SK-N-MC (cell line): ENCODE measurements at places on chromosomes 3 and 15.

DNA sequence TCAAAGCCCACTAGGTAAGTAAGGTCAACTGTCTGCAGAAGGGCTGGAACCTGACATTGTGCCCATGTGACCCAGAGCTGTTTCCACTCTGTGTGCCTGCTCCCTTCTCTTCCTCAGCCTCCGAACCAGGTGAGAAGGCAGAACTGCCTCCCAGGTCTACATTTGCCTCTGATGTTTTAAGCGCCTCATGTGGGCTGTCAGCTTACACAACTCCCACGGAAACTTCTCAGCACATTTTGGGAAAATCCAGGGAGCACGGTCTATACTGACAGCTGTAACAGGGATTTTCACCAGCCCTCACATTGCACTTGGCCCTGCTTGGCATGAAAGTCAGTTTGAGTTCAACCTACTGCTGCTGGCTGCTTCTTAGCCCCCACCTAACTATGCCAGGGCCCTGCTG, 46.9 kb upstream of the SLC24A5 start:
- DNase-seq: no peak

DNA sequence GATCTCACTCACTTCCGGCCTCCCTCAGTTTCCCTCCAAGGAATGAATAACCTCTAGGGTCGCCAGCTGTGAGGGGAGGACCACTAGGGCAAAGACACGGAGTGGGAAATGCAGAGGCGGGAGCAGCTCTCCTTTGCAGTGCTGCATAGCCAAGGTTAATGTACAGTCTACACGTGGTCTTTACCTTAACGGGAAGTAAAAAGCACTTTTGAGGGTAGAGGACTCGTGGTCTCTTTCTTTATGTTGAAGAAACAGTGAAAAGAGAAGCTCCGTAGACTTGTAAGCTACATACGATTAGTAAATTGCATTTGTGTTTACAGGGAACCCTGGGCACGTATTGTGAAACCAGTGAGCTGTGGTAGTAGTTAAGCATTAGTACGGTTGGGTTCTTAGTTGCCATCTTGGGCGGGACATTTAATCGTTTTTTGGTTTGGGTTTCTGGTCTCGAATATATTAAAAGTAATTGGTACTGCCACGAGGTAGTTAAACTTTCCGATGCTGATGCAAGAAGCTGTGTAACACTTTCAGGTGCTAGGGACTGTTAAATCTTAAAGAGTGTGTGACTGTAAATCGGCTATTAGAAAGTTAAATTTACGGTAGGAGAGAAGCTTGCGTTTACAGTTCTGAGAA, 828 bp downstream of the U2SURP start:
- DNase-seq: no peak

GRCh38 chr3:52507359-52507758, 12.2 kb downstream of the STAB1 start:
- DNase-seq: no peak

DNA sequence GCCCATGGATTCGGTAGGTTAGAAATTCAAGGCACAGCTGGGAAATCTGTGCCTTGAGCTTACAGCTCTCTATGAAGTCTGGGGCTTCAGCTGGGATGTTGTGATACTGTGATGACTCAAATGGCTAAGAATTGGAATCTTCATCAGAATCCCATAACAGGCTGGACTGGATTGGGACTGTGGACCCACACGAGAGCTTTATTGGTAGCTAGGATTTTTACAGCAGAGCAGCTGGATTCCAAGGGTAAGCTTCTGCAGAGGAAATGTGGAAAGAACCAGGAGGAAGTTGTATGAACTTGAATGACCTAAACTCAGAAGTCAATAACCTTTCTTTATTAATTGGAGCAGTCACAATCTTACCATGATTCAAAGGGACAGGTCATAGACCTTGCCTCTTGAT, 1187.1 kb downstream of the ROBO1 start:
- no peak for DNase-seq

- no peak for DNase-seq
These were observed 237.6 kb downstream of the RAP2B start for GRCh38 chr3:153399636-153400035.

GRCh38 chr3:78035131-78035641, 995.3 kb downstream of the ROBO2 start:
- DNase-seq: no peak

GRCh38 chr3:9402410-9403228, 5.2 kb downstream of the SETD5 start:
- no peak for DNase-seq

DNA sequence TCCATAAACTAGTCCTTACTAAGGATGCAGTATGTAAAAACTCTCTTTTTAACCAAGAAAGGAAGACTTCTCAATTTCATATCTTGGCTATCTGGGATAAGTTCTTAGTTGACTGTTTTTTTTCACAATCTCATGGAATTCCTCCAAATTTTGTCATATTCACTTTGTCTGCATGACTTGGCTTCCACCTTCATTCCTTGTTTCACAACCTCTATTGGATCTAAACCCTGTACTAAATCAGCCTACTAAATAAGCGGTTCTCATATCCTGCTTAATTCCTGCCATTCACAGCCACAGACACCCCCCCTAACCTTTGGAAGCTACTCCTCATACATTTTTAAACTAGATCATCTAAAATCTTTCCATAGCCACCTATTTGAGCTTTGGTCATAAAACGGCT, 370.6 kb upstream of the NAALADL2 start:
- DNase-seq: no peak

- DNase-seq: no peak
These were observed 1.7 kb upstream of the CFAP91 start for GRCh38 chr3:119700920-119701734.
